ENCODE measurements at places on chromosomes 3 and 15.

GRCh38 chr3:85495602-85496001 is 536.8 kb downstream of the CADM2 start:
- no peak for DNase-seq

- DNase-seq, result no peak
Measured at GRCh38 chr3:186224041-186224610, 115.2 kb upstream of the ETV5 start.

DNA sequence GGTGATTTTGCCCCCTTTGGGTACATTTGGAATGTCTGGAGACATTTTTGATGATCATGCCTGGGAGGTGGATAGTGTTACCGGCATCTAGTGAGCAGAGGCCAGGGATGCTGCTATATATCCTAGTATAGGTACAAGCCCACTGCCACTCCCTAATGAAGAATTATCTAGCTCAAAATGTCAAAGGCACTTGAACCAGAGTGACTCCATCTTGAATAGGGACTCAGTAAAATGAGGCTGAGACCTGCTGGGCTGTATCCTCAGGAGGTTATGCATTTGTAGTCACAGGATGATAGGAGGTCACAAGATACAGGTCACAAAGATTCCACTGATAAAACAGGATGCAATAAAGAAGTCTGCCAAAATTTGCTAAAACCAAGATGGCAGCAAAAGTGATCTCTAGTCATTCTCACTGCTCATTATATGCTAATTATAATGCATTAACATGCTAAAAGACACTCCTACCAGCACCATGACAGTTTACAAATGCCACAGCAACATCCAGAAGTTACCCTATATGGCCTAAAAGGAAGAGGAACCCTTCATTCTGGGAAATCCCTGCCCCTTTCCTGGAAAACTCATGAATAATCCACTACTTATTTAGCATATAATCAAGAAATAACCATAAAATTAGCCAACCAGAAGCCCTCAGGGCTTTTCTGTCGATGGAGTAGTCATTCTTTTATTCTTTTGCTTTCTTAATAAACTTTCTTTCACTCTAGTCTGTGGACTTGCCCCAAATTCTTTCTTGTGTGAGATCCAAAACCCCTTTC is 40.0 kb upstream of the FAM3D start:
- DNase-seq, result no peak

DNA sequence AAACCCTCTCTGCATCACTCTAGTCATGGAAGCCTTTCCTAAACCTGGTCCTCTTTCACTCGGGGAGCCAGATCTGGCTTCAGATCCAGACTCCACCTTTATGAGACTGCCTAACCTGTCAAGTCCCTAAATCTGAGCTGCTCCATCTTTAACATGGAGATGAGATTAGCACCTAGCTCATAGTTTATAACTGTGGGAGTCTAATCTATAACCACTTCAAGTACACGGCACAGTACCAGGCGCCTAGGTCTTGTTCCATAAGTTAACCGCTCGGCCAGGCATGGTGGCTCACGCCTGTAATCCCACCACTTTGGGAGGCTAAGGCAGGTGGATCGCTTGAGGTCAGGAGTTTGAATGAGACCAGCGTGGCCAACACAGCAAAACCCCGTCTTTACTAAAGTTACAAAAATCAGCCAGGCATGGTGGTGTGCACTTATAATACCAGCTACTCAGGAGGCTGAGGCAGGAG is 30.3 kb downstream of the TPM1 start:
- no peak for DNase-seq

GRCh38 chr3:67381667-67382272 is 272.6 kb downstream of the SUCLG2 start:
- no peak for DNase-seq

- no peak for DNase-seq
Measured at GRCh38 chr15:37446921-37447320, 346.6 kb upstream of the MEIS2 start.

GRCh38 chr15:57418635-57419034 is 42.3 kb downstream of the CGNL1 start:
- DNase-seq, result no peak

DNA sequence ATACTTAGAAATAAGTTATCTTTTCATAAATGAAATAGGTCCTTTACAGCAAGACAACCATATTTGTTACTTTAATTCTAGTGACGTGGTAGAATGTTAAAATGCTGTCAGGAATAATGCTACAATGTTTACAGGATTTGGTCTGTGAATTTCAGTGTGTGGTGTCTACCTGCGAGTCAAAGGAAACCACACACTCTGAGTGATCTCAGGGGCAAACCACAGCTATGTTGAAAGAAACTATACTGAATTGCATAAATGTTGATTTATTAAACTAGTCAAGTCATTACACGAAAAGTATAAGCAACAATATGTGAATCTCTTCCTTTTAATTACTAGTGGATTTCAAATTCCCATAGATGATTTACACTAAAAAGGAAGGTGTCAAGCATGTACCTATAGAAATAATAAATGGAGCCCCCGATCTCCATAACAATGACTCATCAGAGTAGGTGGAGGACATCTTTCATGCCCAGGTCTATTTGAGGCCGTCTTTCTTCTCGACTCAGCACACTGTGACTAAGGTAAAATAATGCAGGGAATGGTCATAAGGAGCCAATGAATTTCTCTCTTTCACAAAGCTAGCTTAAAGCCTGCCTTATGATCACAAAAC is 463.0 kb downstream of the ERC2 start:
- no peak for DNase-seq

GRCh38 chr3:187211532-187212195 is 14.4 kb downstream of the RTP1 start:
- no peak for DNase-seq

DNA sequence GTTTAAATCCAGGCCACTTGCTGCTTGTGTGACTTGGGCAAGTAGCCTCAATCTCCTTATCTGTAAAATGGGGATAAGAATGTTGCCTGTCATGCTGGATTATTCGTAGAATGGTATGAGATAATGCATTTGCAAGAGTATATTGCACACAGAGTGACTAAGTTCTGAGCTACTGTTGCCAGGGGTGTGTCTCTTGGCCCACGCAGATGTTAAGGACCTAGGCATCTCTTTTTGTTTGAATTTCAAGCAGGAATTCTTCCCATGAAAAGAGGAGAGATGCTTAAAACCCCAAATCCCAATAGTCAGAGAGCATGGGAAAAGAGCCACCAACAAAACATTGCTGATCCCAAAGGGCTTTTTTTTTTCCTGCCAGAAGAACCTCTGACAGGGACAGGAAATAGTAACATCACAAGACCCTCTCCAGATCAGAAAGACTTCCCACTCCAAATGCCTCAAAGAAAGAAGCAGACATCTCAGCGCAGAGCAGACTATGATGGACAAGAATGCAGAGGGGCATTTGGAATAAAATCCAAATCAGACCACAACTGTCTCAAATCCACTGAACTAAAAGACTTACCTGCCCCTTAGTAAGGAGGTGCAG is 90.5 kb downstream of the MRPL46 start:
- DNase-seq, result no peak

GRCh38 chr15:48754011-48754410 is 56.9 kb downstream of the CEP152 start:
- no peak for DNase-seq

- no peak for DNase-seq
Measured at GRCh38 chr3:29827756-29828155, 546.9 kb downstream of the RBMS3 start.

DNA sequence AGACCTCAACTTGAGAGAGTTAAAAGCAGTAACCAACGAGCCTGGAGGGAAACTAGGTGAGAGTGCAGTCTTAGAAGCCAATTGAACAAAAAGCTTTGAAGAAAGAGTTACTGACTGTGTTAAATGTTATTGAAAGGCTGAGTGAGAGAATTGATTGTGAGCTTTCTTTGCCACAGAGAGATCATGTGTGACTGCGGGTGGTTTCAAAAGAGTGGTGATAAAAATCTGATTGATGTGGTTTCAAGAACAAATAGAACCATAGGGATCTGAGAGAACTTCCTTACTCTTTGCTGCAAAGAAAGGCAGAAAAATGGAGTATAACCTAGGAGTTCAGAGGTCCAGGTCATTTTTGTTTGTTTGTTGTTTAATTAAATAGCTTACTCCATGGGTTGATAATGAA is 759.9 kb upstream of the ALCAM start:
- DNase-seq, result no peak

DNA sequence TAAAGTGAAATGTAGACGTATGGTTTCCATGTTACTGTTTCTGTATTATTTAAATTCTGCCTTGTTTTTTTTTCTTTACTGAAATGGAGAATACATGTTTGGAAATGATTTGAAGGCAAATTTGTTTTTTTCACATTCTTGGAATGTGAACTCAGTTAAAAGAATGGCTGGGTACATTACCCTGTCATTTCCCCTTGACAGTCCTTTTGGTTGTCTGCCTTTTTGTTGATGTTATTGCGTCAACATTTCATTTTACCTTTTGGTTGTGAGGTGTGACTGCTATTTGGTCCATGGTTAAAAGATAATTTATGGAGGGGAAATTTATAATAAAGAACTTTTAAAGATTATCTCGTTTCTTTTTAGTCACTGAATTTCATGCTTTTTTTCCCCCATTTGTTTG is 3.2 kb upstream of the GPR171 start:
- no peak for DNase-seq

DNA sequence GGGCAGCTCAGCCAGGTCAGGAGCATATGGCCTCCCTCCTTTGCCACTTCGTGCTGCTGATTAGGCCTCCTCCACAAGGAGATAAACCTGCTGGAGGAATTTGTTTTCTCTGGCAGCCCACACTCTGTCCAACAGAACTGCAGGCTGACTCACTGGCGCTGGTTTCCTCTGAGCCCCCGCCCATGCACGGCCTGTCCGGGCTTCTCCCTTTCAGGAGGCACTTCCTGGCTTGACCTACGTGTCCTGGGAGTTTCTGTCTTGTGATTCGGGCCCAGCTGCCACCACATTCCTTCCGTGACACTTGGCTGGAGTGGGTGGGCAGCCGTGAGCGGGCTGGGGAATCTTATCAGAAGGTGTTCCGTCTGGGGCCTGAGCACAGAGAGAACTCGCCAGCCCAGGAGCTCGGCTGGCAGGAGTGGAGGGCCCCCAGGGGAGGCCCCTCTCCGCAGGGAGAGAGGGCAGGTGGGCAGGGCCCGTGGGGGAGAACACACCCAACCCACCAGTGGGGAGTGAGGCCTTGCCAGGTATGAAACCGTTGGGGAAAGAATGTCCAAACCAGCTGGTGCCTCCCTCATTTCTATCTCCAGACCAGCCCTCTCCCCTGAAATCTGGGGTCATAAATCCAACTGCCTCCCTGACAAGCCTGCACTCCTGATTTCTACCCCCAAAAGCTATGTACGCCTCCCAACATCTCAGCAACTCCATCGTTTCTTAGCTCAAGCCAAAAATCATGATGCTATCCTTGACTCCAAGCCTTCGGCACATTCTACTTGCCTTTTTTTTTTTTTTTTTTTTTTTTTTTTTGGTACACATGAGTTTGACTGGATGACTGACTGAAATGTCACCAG is 110.6 kb upstream of the MEF2A start:
- no peak for DNase-seq

- DNase-seq, result no peak
Measured at GRCh38 chr3:152196782-152197181, 71.9 kb upstream of the MBNL1 start.

GRCh38 chr3:152105446-152105845 is 163.3 kb upstream of the MBNL1 start:
- no peak for DNase-seq

DNA sequence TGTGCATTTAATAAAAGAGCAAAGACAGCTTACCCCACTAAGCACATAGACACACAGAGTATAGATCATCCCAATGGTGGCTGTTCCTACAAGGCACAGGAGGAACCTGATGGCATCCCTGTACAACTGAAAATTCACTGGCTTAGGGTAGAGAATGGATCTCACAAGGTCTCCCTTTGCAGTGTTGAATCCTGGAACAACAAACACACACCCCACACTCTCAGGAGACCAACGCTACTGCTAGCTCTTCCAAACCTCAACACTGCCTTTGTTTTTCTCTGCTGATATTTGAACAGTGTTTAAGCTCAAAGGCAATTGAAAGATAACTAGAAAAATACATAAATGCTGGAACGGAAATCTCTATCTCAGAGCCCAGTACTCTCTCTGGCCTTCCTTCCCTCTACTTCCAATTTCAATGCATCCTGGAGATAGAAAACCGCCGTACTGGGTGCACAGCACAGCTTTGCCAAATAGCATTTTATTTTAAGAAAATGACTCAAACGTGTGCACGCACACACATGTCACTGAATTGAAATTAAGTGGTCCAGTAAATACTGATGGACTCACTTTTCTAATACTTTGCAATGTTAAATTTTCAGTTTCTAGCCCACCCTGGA is 87.5 kb upstream of the ATP13A5 start:
- no peak for DNase-seq

DNA sequence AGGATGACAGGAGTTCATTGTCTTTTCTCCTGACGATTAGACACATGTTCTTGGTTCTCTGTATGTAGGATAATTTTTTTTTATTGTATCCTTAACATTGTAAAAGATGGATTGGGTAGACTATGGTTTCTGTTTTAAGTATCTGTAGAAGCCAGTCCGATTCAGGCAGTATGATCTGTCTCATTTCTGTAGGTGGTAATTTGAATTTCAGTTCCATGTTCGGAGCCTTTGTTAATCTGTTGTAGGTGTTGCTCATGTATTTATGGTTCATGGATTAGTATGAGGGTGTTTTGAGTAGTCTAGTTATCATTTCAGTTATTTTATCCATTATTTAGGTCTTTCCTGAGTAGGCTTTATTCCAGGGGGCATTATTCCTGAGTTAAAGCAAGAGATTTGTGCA is 32.4 kb upstream of the MME start:
- DNase-seq, result no peak

GRCh38 chr3:98233468-98233867 is 30.6 kb upstream of the OR5H6 start:
- no peak for DNase-seq

- no peak for DNase-seq
Measured at GRCh38 chr3:100869787-100870186, 123.4 kb downstream of the ABI3BP start.

- DNase-seq, result no peak
Measured at GRCh38 chr3:58411036-58411435, 22.6 kb downstream of the PDHB start.

DNA sequence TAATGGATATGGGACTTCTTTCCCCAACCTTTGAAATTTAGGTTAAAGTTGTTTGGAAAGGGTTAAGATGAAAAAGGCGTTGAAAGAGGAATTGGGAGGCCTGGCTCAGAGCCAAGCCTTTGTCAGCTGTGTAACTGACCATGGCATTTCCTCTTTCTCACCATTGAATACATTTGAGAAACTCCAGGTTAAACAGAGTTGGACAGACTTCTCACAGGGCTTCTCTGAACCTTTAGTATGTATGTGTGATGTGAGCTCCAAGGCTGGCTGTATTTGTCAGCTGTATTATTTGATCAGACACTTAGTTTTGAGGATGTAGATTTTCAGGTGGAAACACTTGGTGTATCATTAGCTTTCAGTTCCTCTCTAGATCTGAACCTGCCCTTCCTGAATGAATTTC is 136.4 kb upstream of the GOLGA6L4 start:
- DNase-seq, result no peak

- no peak for DNase-seq
Measured at GRCh38 chr15:89356634-89357298, 22.1 kb upstream of the POLG start.

GRCh38 chr15:89184357-89184756 is 37.0 kb downstream of the RLBP1 start:
- DNase-seq, result no peak

GRCh38 chr3:192186498-192186897 is 540.8 kb downstream of the FGF12 start:
- DNase-seq, result no peak

GRCh38 chr3:148232389-148232788 is 465.3 kb upstream of the AGTR1 start:
- no peak for DNase-seq
